Activated CD4-positive, alpha-beta T cell treated with anti-CD3 and anti-CD28 coated beads for 36 hours (primary cell): ENCODE measurements at places on chromosomes 6 and 20.

DNA sequence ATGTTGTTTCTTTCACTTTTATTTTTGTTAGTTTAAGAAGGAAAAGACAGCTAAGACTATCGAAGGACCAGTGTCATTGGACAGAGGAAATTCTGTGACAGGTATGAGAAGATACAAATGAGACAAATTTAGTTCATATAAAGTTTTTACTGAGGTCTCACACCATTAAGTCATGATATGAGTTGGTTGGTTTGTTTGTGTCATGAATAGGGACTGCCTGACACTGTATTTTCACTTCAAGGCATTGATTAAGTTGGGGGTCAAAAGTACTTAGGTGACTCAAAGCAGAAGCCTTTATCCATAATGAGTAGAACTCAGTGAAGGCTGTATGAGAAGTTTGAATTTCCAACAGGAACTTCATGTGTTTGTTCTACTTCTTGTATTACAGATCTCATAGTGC lies 21.3 kb upstream of the HIVEP2 start:
- H3K4me1 ChIP-seq = no peaks in the 10 kb centered on the region
- no peak for DNase-seq
- no peak overlapping the region for H3K27ac ChIP-seq
- no peaks in the 10 kb centered on the region for H3K36me3 ChIP-seq

DNA sequence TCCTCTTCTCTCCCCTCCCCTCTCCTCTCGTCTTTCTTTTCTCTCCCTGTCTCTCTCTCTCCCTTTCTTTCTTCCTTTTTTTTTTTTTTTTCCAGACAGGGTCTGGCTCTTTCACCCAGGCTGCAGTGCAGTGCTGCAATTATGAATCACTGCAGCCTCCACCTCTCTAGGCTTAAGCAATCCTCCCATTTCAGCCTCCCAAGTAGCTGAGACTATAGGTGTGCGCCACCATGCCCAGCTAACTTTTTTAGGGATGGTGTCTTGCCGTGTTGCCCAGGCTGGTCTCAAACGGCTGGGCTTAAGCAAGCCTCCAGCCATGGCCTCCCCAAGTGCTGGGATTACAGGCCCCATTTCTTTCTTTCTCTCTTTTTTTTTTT lies 59.9 kb upstream of the NCOA3 start:
- H3K27ac ChIP-seq = no peak overlapping the region
- no peaks in the 10 kb centered on the region for H3K4me1 ChIP-seq
- H3K27me3 ChIP-seq = no peaks in the 10 kb centered on the region

GRCh38 chr6:52415333-52415732 lies 4.8 kb upstream of the EFHC1 start:
- no peaks in the 10 kb centered on the region for H3K36me3 ChIP-seq
- no peak overlapping the region for H3K4me3 ChIP-seq
- H3K27me3 ChIP-seq = no peaks in the 10 kb centered on the region
- no peak for DNase-seq
- peaks cover 24% of the 10 kb centered on the region for H3K4me1 ChIP-seq

DNA sequence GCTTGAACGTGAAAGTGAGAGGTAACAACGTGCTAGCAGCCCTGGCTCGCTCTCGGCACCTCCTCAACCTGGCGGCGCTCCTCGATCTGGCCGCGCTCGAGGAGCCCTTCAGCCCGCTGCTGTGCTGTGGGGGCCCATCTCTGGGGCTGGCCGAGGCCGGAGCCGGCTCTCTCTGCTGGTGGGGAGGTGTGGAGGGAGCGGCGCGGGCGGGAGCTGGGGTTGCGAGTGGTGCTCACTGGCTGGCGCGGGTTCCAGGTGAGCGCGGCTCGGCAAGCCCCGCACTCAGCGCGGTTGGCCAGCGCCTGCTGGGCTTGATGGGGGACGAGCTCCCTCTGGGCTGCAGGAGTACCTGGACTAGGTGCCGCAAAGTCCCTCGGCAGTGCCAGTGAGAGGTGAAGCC lies 52.5 kb upstream of the RPS6KA2 start:
- no peaks in the 10 kb centered on the region for H3K4me1 ChIP-seq
- no peaks in the 10 kb centered on the region for H3K27me3 ChIP-seq
- DNase-seq = no peak
- H3K27ac ChIP-seq = no peak overlapping the region
- no peaks in the 10 kb centered on the region for H3K36me3 ChIP-seq
- H3K4me3 ChIP-seq = no peak overlapping the region

DNA sequence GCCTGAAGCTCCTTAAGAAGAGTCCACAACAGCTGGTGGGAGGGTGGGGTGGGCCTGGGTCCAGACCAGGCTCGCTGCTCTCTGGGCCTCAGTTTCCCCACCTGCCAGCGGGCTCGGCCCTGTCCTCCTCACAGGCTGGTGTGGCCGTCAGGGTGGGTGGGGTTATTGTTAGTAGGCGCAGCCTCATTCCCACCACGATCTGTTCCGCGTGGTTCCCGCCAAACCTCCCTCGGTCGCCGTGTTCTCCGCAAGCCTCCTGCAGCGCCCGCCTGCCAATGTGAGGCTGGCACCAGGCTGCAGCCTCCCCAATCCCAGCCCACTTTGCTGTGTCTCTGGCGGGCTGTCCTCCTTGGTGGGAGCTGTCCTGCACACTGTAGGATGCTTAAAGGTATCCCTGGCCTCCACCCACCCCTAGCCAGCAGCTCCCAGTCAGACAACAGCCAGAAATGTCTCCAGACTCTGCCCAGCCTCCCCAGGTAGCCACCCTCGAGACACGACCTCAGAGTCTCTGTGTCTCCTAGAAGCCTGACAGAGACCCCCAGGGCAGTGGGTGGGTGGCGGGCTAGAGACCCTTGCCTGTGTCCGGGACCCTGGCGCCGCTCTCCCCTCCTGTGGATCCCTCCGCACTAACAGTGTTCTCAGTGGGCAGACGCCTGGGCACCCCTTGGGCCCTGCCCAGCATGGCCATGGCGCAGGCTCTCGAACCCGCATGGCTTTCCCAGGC lies 15.3 kb downstream of the SLC17A9 start:
- H3K27me3 ChIP-seq = peaks cover 13% of the 10 kb centered on the region
- no peak overlapping the region for H3K4me3 ChIP-seq
- DNase-seq = no peak
- no peaks in the 10 kb centered on the region for H3K36me3 ChIP-seq
- H3K27ac ChIP-seq = no peak overlapping the region

DNA sequence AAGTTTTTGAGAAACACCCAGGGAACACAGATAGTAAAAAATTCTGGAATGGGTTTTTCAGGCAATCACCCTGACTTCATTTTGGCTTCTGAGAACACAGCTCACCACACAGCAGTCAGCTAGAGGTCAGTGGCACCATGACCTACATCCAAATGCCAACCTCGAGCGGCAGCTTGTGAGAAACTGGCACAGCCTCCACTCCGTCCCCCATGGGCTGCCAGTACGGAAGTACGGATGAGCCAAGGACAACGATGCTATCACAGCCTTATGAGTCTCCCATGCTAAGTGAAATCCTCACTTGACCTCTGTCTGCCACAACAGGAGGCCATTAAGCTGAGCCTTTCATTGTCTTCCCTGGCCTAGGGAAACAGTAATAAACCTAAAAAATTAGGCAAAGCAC lies 32.0 kb downstream of the KIF16B start:
- no peak overlapping the region for H3K27ac ChIP-seq
- H3K27me3 ChIP-seq = no peaks in the 10 kb centered on the region
- no peak for DNase-seq
- peaks cover 2% of the 10 kb centered on the region for H3K36me3 ChIP-seq
- H3K4me1 ChIP-seq = peaks cover 17% of the 10 kb centered on the region

GRCh38 chr6:145042559-145042958 lies 692.8 kb downstream of the EPM2A start:
- H3K4me3 ChIP-seq = no peak overlapping the region
- H3K27me3 ChIP-seq = peaks cover 5% of the 10 kb centered on the region
- no peaks in the 10 kb centered on the region for H3K4me1 ChIP-seq
- H3K27ac ChIP-seq = no peak overlapping the region

GRCh38 chr6:166580076-166581050 lies 6.1 kb downstream of the RAMACL start:
- H3K4me1 ChIP-seq = no peaks in the 10 kb centered on the region
- H3K27ac ChIP-seq = no peak overlapping the region
- no peak for DNase-seq
- H3K36me3 ChIP-seq = peaks cover 8% of the 10 kb centered on the region
- no peak overlapping the region for H3K4me3 ChIP-seq

DNA sequence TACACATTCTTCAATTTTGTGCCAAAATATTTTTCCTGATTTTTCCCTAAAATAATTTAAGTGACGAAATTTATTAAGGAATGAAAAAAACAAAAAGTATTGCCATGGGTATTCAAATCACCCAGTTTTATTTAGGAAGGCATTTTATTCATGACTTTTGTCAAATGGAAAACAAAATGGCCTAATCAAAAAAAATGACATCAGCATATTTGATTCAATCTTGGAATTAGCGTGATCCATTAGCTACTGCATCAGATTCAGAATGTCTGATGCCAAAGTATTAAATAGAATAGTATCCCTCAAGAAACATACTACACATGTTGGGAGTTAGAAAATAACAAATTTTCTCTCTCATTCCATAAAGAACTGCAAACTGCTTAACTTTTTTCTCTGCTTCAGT lies 129.2 kb downstream of the TRDN start:
- H3K27me3 ChIP-seq = no peaks in the 10 kb centered on the region
- DNase-seq = no peak
- H3K4me1 ChIP-seq = no peaks in the 10 kb centered on the region
- H3K36me3 ChIP-seq = no peaks in the 10 kb centered on the region
- no peak overlapping the region for H3K4me3 ChIP-seq
- H3K27ac ChIP-seq = no peak overlapping the region

DNA sequence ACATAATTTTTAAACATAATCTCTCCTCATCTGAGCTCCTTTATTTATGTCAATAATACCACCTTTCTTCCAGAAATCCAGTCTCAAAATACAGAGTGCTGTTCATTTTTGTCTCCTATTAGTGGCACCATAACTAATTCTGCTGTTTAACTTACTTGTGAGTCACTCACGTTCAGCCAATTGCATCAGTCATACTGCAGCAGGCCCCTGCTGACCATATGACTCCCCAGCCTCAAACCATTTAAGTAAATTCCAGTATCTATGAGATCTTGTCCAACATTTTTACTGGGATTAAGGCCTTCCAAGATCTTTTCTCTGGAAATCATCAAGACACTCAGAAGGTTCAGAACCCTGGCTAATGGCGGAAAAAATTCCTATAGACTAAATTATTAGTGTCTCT lies 982.2 kb upstream of the MAP3K7 start:
- H3K4me1 ChIP-seq = no peaks in the 10 kb centered on the region
- no peaks in the 10 kb centered on the region for H3K36me3 ChIP-seq
- H3K27ac ChIP-seq = no peak overlapping the region
- no peaks in the 10 kb centered on the region for H3K27me3 ChIP-seq
- no peak overlapping the region for H3K4me3 ChIP-seq

DNA sequence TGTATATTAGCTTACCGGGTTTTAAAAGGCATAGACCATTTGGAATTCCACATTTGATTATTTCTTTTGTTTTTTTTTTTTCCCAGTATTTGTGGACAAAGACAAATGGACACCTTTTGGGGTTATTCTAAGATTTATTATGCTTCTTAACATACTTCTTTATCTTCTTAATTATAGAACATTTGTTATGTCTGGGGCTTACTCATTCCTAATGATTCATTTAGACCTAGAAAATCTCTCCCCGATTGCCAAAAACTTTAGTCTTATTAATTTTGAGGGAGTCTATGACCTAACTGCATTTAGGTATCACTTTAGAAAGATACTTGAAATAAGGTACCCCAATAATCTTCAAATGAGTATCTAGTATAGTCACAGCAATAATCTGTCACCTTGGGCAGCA lies 170.7 kb upstream of the PREP start:
- H3K4me1 ChIP-seq = no peaks in the 10 kb centered on the region
- DNase-seq = no peak
- H3K27me3 ChIP-seq = peaks cover 23% of the 10 kb centered on the region
- H3K27ac ChIP-seq = no peak overlapping the region
- no peak overlapping the region for H3K4me3 ChIP-seq

GRCh38 chr20:4021906-4022305 lies 6.5 kb upstream of the RNF24 start:
- H3K4me1 ChIP-seq = peaks cover 5% of the 10 kb centered on the region
- H3K4me3 ChIP-seq = no peak overlapping the region
- H3K27me3 ChIP-seq = peaks cover 2% of the 10 kb centered on the region
- H3K36me3 ChIP-seq = no peaks in the 10 kb centered on the region
- no peak for DNase-seq
- H3K27ac ChIP-seq = no peak overlapping the region

DNA sequence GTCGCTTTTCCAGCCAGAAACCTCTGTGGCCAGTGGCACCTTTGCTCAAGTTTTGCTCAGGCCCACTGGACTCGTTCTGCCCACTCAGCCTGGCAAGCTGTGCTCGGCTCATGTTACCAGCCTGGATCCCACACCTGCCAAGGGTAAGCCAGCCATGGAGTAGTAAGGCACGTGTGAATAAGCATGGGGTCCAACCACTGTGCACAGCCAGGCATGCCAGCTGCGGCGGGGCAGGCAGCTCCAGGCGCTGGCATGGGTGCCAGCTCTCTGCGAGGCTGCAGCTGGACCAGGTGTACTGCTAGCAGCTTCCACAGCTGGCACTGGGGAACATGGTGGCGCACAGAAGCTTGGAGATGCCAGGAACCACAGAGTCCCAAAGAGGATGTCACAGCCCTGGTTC lies 32.1 kb upstream of the PDYN start:
- H3K4me1 ChIP-seq = no peaks in the 10 kb centered on the region
- H3K36me3 ChIP-seq = no peaks in the 10 kb centered on the region
- H3K27me3 ChIP-seq = peaks cover 32% of the 10 kb centered on the region
